ENCODE measurements at places on chromosomes 7 and 10.

GRCh38 chr10:103692952-103693811 is 162.2 kb downstream of the SH3PXD2A start:
- DNase-seq, result no peak

GRCh38 chr7:72092769-72093168 is 319.4 kb downstream of the CALN1 start:
- DNase-seq, result no peak

DNA sequence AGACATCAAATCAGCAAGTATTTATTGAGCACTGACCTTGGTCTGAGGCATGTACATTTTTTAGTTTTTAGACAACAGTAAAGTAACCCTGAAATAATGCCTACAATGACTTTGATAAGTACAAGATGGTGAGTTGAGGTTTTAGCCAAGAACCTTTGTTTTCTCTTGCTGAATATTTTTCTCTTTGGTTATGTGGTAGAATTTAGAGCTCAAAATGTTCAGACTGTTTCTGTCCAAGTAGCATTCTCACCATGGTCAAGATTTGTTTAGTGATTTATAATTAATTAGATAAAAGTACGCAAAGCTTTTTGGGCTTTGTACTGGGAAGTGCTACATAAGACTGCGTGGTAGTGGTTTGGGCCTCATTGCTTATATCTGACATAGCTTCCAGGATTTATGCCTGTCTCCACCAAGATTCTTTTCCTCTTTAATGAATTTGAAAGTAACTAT is 102.4 kb downstream of the KAT6B start:
- DNase-seq, result no peak

DNA sequence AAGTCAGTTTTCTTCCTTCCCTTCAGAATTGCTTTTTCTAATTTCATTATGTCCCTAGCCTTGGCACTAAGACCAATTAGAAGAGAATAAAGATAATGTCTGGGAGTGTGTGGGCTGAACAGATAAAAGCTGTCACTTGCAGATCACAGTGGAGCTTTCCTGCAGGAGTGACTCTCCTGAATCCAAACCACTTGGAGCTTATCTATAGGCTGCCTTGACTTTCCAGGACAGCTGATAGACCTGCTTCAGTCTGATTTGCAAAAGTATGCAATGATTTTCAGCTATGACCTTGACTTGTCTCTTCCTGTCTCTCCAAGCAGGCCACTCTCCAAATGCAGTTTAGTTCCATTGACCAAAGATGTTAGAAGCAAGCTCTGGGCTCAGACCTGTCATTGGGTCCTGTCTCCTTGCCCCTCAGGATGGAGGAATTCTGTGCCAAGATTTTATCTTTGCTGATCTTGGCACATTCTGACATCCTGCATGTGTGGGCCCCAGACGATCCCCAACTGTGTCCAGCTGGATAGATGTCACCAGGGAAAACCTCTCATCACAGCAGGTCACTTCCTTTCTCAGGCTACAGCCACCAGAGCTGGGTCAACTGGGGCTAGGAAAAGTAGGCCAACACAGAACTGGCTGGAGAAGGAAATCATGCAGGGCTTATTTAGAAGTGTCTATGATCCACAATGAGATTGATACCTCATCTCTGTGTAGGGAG is 120.9 kb upstream of the ZNF438 start:
- no peak for DNase-seq

- DNase-seq, result no peak
Observed at GRCh38 chr10:128884496-128885072, 582.5 kb upstream of the MGMT start.

GRCh38 chr10:5466451-5467206 is 32.7 kb downstream of the CALML5 start:
- no peak for DNase-seq

Measured in Caki2 (cell line).